ENCODE measurements at places on chromosomes 2 and 18.

DNA sequence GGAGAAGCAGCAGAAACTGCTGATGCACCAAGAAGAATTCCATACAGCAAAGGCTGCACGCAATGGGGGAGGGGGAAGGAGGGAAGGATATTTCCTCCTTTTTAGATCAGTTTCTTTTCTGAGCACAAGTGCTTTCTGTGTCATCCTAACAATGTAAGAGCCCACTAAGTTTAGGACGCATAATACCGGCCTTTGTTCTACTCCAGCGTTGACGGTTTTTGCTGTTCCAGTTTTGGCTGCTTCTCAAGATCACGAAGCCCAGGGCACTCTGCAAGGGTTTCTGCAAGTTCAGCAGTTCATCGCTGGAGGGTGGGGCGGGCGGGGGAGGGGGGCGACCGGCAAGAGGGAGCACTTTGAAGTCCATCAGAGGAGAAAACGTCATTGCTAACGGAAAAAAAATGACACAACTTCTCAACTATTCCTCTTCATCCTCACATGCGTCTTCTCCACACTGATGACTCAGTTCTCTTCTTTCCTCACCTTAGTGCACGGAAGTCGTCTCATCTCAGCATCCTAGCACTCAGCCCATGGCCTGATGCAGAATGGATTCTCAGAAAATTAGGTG, 8.7 kb downstream of the FAM178B start:
- peak; percentile 32 for DNase-seq

GRCh38 chr2:232636788-232637420, 3.5 kb downstream of the EFHD1 start:
- no peak for DNase-seq

DNA sequence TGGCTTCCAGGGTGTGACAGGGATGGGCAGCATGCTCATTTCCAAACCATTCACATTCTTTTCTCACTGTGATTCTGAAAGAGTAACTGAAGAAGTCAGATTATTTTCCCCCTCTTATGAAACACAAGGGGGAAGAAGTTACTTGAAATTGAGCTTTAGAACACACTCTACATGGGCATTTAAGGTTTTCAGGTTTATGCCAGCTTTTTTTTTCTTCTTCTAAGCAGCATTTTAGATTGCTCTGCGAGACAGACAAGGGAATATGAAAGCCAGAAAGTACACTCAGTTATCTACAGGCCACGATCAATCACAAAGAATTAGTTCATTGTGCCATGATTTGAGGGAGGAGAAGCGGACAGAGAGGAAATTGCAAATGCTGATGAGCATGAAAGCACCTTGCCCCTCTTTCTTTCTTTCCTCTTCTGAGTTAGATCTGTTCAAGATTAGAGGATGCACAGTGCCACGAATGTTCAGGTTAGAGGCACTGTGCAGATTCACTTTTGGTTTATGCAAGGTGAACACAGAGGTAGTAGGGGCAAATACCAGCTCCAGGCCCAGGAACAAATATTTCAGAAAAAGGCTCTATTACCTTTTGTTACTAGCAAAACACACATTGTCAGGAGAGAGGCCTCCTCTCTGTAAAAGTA, 49.2 kb downstream of the CXCR4 start:
- no peak for DNase-seq

DNA sequence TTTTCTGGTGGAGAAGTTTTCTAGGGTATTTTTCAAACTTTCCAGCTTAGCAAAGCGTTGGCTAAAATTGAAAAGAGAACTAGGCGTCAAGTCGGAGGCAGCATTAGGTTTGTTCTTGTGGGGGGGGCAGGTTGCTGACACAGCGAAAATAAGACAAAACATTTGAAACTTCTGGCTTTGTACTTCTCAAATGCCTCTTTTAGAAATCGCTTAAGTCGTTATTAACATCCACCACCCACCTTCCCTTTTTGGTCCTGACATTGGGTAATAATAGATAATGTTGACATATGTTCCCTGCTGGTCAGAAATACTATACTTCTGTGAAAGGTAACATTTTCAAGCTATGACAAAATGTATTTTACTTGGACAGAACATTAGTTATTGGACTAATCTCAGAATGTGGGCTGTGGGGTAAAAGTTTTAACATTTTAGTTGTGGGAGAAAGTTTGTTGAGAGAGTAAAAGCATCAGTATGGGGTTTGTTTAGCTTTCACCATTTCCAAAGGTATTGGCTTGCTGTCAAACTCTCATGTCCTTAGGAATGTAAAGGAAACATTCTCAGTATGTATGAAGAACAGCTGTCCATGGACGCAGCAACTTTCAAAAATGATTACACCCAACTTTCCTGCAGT, 88.1 kb upstream of the ZEB2 start:
- DNase-seq, result no peak

DNA sequence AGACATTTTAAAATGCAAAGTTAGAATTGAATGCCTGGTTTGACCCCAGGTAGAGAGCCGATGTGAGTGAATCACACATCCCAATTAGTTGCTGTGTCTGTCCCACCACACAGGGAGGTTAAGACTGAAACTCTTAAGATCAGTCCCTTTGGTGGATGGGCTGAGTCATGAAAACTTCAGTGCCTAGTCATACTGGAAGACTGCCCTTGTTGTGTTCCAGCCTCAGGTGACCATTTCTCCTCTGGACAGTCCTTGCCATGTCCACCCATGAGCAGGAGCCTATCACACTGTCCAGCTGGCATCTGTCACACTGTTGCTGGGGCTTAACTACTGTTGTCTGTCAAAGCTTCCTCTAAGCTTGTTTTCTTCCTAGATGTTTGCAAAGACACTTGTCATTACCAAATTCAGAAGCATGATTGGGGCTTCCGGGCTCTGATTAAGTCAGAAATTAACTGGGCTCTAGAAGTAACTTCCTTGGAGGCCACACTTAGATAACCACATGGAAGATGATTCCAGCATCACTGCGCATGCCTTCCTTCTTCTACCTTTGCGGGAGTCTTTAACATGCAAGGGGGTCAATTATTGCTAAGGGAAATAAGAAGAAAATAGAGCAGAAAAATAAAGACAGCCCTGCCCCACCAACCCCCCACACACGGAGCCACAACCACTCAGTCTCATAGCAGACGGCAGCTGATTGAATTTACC, 21.3 kb downstream of the CYRIA start:
- no peak for DNase-seq

GRCh38 chr2:23544589-23545295, 159.8 kb downstream of the KLHL29 start:
- DNase-seq, result no peak

DNA sequence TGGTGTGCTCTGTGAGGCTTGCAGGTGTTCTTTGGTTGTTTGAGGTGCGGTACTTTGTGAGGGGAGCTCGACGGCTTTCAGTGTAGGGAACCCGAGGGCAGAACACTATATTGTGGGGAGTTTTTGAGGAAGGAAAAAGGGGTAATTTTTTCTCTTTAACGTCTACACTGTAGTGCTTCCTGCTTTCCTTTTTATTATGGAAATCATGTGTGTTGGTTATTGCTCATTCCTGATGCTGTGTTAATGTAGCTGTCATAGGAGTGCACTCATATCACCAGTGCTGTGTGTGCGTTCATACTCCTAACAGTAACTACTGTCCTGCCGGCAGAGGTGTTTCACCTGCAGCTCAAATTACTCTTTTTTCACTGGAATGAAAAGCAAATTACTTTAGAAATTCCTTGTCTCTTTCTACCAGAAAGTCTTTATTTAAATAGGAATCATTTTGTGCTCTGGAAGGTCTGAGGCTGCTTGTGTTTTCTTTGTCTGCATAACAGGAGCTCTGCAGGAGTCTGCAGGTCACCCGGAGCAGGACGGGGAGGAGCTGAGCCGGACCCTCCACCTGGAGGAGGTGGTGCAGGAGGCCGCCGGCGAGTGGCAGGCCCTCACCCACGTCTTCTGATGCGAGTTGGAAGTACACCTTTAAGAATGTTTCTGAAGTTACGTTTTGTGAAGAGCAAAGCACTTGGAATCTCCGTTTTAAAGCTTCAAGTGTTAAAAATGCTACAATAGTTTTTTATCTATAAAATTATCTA, 145.5 kb downstream of the ZNF236 start:
- no peak for DNase-seq

DNA sequence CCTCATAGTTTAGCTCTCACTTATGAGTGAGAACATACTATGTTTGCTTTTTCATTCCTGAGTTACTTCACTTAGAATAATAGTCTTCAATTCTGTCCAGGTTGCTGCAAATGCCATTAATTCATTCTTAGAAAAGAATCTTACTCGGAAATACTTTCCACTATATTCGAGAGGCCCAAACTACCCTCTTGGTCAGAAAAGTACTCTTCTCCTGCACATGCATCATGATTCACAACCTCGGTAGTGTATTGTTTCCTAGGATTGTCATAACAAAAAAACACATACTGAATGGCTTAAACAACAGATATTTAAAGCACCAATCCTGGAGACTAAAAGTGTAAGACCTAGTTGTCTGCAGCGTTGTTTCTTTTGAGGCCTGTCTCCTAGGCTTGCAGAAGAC, 364.0 kb upstream of the SLC14A2 start:
- DNase-seq, result no peak

DNA sequence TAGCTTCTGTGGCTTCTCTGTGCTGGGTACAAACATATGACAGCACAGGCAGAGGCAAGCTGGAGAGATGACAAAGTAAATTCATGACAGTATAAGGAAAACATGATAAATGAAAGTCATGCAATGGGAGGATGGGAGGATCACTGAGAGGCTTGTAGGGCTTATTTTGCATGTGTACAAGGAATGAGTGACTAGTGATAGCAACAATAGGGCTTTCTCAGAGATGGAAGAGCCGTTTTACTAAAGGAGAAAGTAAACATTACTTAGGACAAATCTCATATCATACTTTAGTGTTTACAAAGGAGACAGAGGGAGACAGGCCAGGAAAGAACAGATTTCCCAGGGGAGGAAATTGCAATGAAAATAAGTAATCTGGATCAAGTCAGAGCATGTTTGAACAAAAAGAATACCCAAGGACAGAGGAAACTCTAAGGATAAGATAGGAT, 82.5 kb upstream of the RBMS1 start:
- no peak for DNase-seq

DNA sequence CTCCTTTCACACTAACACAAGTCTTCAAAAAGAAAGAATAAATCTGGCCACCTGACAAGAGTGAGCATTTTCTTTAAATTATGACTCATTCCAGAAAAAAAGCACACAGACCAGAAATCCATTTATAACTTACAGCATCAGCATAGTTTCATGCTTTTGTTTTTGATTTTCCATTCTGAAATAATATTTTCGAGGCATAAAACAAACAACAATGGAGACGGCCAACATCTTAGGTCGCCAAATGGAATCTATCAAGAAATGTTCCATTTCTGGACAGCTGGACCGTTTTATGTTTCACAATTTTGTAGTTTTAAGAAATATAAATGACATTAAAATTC, 165.4 kb upstream of the ZFP36L2 start:
- DNase-seq, result no peak

DNA sequence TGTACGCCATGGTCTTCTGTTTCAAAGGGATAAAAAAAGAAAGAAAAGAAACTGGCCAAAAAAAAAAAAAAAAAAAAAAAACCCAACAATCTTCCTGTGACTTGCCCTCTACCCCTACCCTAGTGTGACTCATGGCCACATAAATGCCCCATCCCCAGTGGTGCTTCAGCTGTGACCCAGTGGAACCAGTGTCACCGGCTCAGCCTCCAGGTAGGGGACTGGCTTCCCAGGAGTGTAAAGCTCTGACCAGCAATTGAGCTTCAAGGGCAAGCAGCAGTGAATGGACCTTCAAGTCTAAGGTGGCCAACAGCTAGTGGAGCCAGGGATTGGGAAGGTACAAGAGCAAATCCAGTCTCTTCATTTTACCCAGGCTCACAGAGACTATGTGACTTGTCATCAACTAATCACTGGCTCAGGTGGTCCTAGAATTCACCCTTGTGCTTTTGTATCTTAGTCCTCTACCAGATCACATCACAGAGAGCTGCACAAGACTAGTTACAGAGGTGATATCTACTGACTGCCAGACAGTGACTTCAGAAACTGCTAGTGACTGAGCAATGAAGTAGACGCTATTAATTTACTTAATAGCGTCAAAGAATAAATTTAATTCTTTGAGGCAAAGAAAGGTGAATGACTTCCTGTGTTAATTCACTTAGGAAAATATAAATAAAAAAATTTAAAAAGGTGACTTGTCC, 1.3 kb upstream of the TGFBRAP1 start:
- peak; percentile 46 for DNase-seq

DNA sequence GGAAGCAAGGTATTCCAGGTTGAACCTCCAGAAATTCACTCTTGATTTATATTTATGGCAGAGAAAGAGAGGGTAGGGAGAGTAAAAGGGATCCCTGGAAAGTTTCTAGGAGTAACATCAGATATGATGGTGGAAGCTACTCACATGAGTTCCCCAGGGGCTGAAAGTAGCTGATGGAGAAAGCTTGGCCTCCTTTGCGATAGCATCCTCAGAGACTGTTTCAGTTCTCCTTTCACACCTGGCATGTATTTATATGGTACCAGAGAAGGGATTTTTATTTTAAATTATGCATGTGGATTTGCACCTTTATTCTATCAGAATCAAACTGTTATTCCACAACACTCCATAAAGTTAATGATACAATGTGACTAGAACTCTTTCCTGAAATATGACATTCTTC, 126.3 kb upstream of the OSR1 start:
- DNase-seq, result no peak

DNA sequence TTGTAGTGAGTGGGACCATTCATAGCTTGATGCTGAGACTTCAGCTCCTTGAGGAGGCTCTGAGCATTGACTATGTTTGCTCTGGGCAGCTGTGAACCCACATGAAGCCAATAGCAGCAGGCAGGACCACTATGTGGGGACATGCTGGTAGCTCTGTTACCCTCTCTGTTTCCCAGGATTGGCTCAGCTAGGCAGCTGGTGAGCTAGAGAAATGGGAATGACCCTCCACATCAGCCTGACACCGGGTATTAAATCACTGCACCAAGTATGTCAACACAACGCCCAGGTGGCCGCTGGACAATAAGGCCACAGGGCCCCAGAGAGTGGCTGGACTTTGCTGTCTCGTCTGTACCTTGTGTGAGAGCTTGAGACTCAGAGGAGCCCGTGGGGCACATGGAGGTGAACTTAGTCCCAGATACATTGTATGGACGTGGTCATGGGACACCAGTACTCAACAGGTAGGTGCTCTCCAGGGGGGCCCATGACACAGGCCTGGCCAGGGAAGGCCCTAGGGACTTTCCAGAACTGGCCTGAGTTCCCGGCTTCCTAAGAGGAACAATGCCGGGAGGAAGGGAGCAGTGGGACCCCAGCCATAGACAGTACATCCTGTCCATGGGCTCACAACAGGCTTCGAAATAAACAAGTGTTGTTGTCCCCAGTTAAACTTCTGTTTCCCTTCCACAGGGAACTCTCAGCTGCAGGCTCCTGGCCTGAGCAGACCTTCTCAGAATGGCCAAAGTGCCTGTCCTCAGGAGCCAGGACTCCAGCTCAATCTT, 35.2 kb downstream of the HS1BP3 start:
- DNase-seq, result no peak
